ENCODE measurements at places on chromosomes 5 and 9.
A peak's percentile ranks its signal among the peaks of the same experiment; 100 is the strongest.

DNA sequence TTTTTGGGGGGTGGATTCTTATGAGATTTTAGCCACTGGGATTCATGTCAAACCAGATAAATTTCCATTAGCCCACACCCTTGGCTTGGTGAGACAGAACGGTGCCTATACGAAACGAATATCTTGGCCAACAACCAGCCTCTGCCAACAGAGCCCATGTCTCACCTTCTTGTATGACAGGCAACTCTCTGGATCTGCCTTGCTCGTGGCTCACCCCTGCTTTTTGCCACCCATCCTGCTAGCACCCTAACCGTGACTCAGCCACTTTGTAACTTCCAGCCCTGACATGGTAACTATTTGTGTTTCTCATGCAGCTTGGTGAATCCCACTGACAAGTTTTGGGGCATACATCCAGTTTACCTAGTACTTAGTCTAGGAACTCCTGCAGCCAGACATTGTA is 457.0 kb downstream of the SPATA31D1 start:
- H3K27ac ChIP-seq: no peak overlapping the region
- H3K36me3 ChIP-seq: no peaks in the 10 kb centered on the region
- H3K27me3 ChIP-seq: no peaks in the 10 kb centered on the region
- DNase-seq: no peak

DNA sequence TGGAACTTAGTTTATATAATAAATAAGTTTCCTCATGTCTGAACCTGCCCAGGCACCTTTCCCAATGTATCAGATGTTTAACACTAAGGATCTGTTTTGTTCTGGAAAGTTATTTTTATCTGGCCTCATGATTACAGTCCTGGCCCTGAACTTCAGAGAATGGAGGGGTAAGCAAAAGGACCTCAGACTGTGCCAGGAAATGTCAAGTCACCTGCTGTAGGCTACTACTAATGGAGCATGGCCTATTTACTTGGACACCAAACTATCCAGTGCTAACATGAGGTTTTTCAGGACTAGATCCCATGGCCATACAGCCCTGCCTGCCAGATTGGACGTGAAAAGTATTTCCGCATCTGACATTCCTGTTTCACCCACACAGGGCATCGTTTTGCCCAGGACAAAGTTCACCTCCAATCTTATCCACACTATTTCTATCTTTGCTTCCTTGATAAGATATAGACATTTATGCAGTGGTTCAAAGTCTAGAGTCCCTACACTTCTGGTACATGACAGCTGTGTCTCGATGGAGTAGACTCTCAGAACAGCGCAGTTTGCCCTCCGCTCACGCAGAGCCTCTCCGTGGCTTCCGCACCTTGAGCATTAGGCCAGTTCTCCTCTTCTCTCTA is at the start of gene BTNL8:
Gene BTNL8 (plus strand): TSS at position 539 of the 626 bp plus-strand sequence. CDS start 152 bp downstream, outside the sequence.
- H3K4me3 ChIP-seq: no peak within 1 kb of the TSS
- H3K4me1 ChIP-seq: no peaks in the 10 kb centered on the region
- H3K27me3 ChIP-seq: no peaks in the 10 kb centered on the region
- no peak within 1 kb of the TSS for H3K27ac ChIP-seq
- no peaks in the 10 kb centered on the region for H3K36me3 ChIP-seq

DNA sequence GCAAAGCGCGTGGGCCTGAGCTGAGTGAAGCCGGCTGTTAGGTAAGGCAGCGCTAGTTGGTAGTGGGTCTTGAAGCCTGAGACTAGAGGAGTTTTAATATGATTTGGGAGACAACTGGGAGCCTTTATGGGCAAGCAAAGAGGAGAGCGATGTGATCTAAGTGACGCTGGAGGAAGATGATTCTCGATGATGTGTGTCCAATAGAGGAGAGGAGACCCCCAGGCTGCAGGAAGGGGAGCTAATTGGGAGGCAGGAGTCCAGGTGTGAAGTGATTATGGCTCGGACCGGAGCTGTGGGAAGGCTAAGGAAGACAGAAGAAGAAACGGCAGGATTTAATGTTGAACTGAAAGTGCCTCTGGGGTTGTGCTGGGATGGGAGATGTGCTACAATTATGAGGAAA is 482.9 kb upstream of the KIF2A start:
- H3K27me3 ChIP-seq: no peaks in the 10 kb centered on the region
- no peak for DNase-seq
- H3K4me3 ChIP-seq: no peak overlapping the region
- no peaks in the 10 kb centered on the region for H3K4me1 ChIP-seq

GRCh38 chr5:170469414-170469813 is 34.4 kb upstream of the KCNIP1 start:
- H3K27ac ChIP-seq: no peak overlapping the region
- H3K4me1 ChIP-seq: no peaks in the 10 kb centered on the region

- no peaks in the 10 kb centered on the region for H3K27me3 ChIP-seq
- H3K27ac ChIP-seq: no peak overlapping the region
- H3K4me1 ChIP-seq: peaks cover 35% of the 10 kb centered on the region
- no peak for DNase-seq
These were observed 3.5 kb upstream of the SLC34A1 start for GRCh38 chr5:177380805-177381126.

DNA sequence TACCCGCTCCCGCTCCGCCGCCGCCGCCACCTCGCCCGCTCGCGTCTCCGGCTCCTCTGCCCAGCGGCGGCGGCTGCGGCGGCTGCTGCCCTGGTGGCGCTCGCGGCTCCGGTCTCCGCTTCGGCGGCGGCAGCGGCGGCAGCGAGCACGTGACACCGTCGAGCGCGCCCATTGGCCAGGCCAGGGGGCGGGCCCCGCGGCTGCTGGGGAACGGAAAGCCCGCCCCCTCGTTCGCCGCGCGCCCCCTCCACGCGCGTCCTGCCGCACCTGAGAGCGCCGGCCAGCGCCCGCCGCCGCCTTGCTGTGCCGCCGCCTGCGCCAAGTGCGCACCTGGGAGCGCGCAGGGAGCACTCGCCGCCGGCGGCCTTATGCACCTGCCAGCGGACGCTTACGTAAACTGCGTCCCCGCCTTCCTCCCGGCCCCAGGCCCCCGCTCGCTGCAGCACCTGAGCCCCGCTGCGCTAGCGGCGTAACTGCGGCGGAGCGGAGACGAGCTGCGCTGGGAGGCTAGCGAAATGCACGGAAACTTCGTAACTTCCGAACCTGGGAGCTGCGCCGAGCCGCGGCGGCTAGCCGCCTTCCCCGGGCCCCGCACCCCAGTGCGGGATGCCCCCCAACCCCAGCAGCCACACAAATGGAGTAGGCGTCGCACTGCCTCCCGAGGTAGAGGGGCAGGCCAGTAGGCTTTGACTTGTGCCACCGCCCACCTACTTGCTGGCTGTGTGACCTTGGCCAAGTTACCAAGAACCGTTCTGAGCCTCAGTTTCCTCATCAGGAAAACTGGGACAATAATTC is at the start of gene STRBP:
Gene STRBP (minus strand): TSS at position 122 of the 795 bp plus-strand sequence. CDS start 84,452 bp downstream, outside the sequence.
- H3K27me3 ChIP-seq: no peaks in the 10 kb centered on the region
- no peaks in the 10 kb centered on the region for H3K36me3 ChIP-seq
- peak within 1 kb of the TSS; percentile 28 for H3K27ac ChIP-seq
- peak within 1 kb of the TSS; percentile 42 for H3K4me3 ChIP-seq
- DNase-seq: peak; percentile 94
- H3K4me1 ChIP-seq: peaks cover 7% of the 10 kb centered on the region

GRCh38 chr5:32583582-32584232 is 1.6 kb upstream of the SUB1 start:
- no peaks in the 10 kb centered on the region for H3K27me3 ChIP-seq
- H3K4me3 ChIP-seq: no peak overlapping the region
- no peak for DNase-seq
- H3K36me3 ChIP-seq: no peaks in the 10 kb centered on the region
- H3K27ac ChIP-seq: no peak overlapping the region
- H3K4me1 ChIP-seq: peaks cover 15% of the 10 kb centered on the region

DNA sequence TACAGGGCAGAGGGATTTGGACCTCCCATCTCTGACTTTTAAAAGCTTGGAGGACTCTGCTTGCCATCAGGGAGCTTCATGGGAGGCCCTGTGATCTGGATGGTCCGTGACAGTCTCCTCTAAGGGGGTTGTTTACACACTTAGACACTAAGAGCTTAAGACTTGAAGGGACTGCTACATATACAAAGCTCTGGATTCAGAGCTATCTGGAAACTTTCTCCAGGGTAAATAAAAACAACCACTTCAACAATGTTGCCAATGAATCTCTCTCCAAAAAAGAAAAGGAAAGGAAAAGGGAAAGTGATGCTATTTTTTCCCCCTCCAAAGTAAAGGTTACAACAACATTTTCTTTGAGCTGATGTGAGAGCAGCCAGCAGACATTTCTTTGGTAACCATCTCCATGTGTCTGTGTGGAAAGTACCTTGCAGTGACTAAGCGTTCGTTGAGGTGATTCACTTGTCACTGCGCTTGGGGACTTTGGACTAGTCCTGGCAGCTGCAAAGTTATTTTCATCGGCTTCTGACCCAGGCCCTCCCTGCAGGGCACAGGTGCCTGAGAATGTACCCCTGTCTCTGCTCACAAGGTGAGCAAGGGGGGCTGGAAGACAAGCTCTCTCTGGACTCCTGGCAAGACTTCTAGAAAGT is 262.1 kb upstream of the KLF4 start:
- no peak for DNase-seq
- H3K4me1 ChIP-seq: peaks cover 21% of the 10 kb centered on the region
- peak overlapping the region; percentile 89 for H3K27ac ChIP-seq
- H3K36me3 ChIP-seq: no peaks in the 10 kb centered on the region

DNA sequence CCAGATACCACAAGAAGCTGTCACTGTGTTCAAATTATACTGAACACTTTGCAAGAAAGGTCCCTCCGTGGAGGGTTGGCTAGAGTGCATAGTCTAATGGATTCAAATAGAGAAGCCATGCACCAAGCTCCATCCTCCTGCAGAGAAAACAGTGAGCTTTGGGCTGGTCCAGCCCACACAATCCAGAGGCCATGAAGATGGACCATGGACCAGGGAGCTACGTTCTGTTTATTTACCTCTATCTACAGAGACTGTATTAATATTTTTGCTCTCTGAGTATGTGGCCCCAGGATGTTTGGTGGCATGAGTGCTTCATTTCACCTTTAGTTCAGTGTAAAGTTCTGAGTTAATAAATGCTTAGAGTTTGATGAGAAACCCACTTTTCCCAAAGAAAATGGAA is 114.8 kb upstream of the PJA2 start:
- H3K4me3 ChIP-seq: no peak overlapping the region
- no peak overlapping the region for H3K27ac ChIP-seq

DNA sequence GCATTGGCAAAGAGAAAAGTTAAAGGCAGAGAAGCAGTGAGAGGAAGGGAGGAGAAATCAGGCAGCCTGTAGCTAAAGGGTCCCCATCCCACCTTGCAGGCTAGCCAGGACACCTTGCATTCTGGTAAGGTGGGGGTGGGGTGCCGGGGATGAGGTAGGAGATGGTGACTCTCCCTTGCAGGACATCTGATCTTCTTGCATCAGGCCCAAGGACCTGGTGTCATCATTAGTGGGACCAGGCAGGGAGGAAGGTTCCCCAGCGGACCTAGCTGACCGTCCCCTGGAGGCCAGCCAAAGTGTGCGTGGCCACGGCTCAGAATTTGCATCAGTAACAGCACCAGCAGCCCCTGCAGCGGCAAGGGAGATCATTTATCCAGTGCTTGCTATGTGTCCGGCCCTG is 21.7 kb upstream of the CYSTM1 start:
- no peak overlapping the region for H3K4me3 ChIP-seq
- DNase-seq: no peak
- no peaks in the 10 kb centered on the region for H3K27me3 ChIP-seq
- no peaks in the 10 kb centered on the region for H3K4me1 ChIP-seq

DNA sequence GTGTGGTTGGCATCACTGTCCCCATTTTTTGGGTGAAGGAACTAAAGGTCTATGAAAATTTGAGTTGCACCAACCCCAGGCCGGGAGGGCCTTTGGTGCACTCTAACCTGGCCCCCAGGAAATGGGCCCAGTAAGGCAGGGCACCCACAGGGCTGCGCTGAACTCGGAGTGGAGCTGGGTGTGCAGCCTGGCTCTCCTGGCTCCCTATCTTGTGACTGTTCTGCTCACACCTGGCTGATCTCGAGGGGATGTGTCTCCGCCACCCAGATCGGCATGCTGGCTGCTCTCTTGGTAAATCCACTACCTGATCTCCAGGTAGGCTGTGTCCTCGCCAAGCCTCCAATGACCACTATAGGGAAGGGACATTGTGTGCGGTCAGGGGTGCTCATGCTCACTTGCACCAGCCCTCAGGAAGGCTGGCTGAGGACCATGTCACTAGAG is 259.8 kb downstream of the NSG2 start:
- no peak overlapping the region for H3K4me3 ChIP-seq
- H3K27ac ChIP-seq: no peak overlapping the region
- H3K27me3 ChIP-seq: peaks cover 4% of the 10 kb centered on the region
- no peak for DNase-seq

DNA sequence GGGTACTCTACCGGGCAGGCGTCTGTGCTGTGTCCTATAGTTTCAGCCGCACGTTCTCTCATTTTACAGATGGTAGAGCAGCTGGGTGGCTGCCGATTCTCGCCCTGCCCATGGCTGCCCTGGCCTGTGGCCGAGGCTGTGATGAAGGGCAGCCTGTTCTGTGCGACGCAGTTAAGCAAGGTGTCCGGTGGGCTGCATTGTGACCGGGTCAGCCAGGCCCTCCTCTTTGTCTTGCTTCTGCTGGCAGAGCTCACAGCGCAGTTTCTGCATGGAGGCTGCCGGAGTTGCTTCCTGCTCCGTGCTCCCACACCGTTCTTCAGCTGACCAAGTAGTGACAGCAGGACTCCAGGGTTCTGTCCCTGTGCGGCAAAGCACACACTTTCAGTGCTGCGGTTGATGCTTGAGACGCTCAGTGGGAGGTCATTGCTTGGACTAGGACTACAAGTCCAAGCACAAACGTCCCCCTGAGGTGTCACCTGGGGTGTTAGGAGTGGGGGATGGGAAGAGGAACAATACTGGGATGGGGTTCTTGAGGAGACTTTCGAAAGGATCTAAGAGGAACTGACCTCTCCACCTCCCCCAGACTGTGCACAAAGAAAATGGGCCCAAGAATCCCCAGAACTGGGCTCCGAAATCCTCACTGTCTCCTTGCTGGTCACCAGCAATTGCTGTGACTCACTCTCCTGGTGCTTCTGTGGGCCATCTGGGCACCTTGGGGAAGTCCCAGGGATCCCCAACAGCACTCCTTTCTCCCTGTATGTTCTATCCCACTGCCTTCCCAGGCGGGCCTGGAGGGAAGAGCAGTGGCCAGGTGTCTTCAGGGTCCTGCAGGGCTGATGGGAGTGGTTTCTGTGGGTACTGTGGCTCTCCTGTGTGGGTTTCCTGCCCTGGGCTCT is 58.2 kb downstream of the GADD45G start:
- DNase-seq: no peak
- peaks cover 76% of the 10 kb centered on the region for H3K4me1 ChIP-seq

GRCh38 chr5:37844009-37844408 is 4.2 kb upstream of the GDNF start:
- no peak overlapping the region for H3K27ac ChIP-seq
- H3K4me3 ChIP-seq: no peak overlapping the region
